Small intestine (tissue), 16 donors: ENCODE measurements at places on chromosomes 3 and 15. TPM values are rescaled to one million over a fixed set of nuclear protein-coding genes. Genes with fewer than 3 reads are reported as not detected.

Gene BCL2A1
- polyA plus RNA-seq, result 6.7 TPM

Gene RBSN
- 4.5 TPM for polyA plus RNA-seq

Gene PIERCE2
- 3.1 TPM for polyA plus RNA-seq

- H3K36me3 ChIP-seq, result no peaks in the 10 kb centered on the region
- no peaks in the 10 kb centered on the region for H3K27me3 ChIP-seq
- DNase-seq, result no peak
- H3K4me1 ChIP-seq, result no peaks in the 10 kb centered on the region
- no peak overlapping the region for H3K27ac ChIP-seq
These were observed 194.0 kb upstream of the LRRN1 start for GRCh38 chr3:3605226-3605625.

DNA sequence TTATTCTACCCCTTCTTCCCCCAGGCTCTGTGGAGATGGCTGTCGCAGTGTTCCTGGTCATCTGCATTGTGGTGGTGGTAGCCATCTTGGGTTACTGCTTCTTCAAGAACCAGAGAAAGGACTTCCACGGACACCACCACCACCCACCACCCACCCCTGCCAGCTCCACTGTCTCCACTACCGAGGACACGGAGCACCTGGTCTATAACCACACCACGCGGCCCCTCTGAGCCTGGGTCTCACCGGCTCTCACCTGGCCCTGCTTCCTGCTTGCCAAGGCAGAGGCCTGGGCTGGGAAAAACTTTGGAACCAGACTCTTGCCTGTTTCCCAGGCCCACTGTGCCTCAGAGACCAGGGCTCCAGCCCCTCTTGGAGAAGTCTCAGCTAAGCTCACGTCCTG is 12.9 kb downstream of the SPINT1 start:
- peaks cover 4% of the 10 kb centered on the region for H3K4me1 ChIP-seq
- no peak overlapping the region for H3K4me3 ChIP-seq
- H3K27me3 ChIP-seq, result no peaks in the 10 kb centered on the region
- peak overlapping the region; percentile 39 for H3K27ac ChIP-seq
- peaks cover 17% of the 10 kb centered on the region for H3K36me3 ChIP-seq
- no peak for DNase-seq

- H3K27ac ChIP-seq, result no peak overlapping the region
- no peaks in the 10 kb centered on the region for H3K27me3 ChIP-seq
- no peaks in the 10 kb centered on the region for H3K4me1 ChIP-seq
- H3K36me3 ChIP-seq, result no peaks in the 10 kb centered on the region
- no peak for DNase-seq
These were observed 89.9 kb downstream of the ECT2 start for GRCh38 chr3:172840463-172840862.
